BE2C (cell line): ENCODE measurements at places on chromosomes 5 and 9.

DNA sequence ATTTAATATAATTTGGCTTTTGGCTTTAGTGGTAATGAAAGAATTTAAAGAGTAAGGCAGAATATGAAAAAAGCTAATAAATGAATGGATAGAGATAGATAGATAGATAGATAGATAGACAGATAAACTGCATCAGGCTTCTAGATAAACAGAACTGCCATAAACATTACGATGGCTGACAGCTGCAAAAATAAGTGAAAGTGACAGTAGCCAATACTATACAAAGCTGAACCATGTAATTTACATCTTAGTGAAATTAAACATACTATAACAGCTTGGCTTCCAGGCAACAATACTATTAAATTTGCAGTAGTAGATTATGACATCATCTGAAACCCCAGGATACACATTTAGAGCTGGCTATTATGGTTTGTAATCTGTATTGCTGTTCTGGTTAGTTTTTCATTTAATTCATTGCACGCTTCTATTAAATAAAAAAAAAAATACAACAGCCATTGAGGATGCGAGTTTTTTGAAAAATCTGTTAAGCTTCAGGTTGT lies 1354.8 kb downstream of the PTPRD start:
- no peak for DNase-seq

DNA sequence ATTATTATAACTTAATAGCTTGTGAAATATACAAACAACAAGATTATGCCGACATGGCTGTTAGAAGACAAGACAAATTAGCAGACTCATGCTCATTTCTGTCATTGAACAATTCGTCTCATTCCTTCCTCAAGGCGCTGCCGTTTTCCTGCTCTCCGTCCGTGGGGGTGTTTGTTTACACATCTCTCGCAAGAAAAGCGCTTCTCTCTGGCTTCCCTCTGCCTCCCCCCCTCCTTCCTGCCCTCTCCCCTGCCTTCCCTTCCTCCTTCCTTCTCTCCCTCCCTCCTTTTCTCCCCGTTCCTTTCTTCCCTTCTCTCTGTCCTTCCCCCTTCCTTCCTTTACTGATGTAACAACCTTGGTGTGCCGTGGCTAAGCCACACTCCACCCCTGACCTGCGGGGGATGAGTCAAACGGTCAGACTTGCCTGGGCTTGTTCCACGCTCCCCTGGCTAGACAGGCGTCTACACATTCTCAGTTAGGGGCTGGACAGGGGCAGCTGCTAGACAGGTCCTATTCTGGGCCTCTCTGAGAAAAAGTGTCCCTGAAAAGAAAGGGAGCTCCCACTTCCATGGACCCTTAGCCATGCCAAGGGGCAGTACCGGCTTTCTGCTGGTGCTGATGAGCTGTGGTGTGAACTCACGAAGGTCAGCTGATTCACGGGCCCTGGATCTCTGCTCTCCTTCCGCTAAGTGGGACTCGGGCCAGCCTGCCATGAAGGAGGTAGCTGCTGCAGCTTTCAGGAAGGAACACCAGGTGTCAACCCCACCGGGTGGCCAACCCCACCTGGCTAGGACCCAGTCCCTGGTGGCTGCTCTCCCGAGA lies 32.0 kb upstream of the SPTLC1 start:
- no peak for DNase-seq

DNA sequence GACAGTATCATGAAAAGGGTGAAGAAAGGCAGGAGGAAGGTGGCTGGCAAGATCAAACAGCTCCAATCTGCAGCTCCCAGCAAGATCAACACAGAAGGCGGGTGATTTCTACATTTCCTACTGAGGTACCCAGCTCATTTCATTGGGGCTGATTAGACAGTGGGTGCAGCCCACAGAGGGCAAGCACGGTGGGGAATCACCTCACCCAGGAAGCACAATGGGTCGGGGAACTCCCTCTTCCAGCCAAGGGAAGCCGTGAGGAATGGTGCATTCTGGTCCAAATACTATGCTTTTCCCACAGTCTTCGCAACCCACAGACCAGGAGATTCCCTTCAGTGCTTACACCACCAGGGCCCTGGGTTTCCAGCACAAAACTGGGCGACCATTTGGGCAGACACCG lies 66.8 kb downstream of the CAMSAP1 start:
- DNase-seq: no peak

GRCh38 chr9:137286975-137287383 lies 9.5 kb downstream of the TOR4A start:
- DNase-seq: peak; percentile 77

GRCh38 chr9:86486891-86487837 lies 133.0 kb upstream of the TUT7 start:
- DNase-seq: no peak

DNA sequence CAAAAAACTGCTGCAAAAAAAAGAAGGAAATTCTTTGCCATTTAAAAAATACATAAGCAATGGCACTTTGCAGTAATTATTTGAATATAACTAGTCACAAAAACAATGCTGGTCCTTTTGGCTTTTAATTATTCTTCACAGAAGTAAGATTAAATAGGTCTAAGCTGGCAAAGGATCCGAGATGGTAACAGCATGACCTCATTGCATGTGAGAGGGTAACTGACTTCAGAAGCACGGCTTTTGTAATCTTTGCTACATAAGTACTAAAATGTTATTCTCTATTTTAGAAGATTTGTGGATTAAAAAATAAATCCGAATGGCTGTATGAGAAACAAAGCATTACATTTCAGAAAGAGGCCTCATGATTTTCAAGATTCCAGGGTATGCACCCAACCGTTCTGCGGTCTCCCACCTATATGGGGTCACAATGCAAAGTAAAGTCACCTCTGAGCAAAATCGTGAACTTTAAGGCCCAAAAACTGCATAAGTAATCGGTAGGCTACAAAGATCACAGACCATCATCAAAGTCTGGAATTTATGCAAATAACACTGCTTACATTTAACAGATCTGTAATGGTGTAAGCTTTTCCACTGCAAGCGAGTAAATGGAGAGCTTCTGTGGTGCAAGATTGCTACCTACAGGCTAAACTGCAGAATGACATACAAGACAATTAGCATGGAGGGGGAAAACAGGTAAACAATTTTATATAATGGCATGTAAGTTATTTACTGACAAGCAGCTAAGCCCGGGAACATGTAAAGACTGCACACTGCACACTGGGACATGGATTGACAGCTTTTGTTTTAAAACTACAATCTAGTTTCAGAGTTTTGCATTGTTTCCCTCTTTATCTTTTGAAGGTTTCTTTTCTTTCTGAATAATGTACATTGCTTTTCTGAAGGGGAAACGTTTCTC lies 231.6 kb downstream of the SLF1 start:
- peak; percentile 45 for DNase-seq

DNA sequence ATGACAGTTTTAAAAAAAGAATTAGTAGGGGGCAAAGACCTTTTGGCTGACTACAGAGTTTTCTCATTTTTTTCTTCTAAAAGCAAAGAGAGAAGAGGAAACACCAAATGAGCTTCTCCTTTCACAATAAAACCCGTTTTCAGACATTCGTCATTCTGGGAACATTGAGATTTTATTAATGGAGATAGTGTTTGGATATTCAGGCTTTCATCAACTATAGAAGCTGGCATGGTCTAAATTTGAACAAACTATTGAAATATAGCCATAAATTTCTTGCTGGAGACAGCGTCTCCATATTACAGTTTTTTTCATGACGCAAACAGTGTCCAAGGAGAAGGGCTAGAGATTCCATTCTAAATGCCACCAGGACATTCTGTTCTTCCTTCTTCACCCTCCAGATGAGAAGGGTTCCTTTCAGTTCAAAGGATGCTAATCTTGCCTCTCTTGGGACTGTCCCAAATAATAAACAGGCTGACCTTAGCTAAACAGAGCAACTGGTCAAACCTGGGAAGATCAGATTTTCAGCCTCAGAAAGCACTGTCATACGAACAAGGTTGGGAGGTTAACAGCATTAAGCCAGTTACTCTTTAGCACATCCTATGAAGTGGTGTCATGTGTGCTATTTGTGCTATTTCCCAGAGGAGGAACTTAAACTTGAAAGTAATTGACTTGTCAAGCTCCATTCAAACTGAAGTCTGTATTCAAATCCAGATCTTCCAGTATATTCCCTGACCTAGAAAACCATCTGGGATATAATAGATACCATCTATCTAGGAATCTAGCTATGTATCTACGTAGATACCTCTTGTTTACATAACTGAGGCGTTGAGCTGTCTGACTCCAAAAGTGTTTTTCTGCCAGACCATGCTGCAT lies 125.6 kb downstream of the LPAR1 start:
- no peak for DNase-seq

- DNase-seq: no peak
These were observed 3.4 kb downstream of the DPH7 start for GRCh38 chr9:137575364-137575715.

GRCh38 chr5:32942225-32942989 lies 231.3 kb downstream of the NPR3 start:
- DNase-seq: peak; percentile 25

GRCh38 chr9:114249424-114250234 lies 73.3 kb upstream of the ORM1 start:
- DNase-seq: no peak

- no peak for DNase-seq
These were observed 10.8 kb downstream of the FBXO38 start for GRCh38 chr5:148394587-148395019.

DNA sequence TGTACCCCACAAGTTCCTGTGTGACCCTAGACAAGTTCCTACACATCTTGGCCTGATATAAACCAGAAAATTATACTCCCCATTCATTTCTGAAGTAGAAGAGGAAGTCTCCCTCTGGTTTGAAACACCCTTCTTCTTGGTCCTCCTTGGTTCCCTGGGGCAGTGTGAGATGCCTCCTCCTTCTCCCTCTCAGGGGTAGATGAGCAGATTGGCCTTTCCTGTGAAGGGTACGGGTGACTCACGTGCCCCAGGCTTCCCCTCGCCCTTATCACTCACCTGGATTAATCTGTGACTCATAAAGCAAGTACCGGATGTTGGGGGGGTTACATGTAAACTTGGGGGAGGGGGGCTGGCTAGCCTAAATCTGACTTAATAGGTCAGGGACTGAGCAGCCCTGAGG lies 11.1 kb upstream of the AQP3 start:
- no peak for DNase-seq

DNA sequence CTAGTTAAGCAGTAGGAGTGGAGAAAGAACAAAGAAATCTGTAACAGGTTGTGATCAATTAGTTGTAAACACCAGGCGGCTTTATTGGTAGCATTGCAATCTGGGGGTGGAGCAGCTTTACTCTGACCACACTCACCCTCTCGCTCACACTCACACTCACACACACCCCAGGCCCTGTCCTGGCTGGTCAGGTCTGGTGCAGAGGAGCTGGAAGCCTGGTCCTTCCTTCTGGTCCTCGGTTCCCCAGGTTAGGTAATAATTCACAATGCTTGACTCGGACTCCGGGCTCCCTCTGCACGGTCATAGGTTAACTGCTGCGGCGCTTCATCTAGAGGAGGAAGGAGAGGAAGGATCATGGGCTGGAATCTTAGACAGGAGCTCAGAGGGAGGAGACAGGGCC lies 1.6 kb downstream of the CCL19 start:
- DNase-seq: no peak

DNA sequence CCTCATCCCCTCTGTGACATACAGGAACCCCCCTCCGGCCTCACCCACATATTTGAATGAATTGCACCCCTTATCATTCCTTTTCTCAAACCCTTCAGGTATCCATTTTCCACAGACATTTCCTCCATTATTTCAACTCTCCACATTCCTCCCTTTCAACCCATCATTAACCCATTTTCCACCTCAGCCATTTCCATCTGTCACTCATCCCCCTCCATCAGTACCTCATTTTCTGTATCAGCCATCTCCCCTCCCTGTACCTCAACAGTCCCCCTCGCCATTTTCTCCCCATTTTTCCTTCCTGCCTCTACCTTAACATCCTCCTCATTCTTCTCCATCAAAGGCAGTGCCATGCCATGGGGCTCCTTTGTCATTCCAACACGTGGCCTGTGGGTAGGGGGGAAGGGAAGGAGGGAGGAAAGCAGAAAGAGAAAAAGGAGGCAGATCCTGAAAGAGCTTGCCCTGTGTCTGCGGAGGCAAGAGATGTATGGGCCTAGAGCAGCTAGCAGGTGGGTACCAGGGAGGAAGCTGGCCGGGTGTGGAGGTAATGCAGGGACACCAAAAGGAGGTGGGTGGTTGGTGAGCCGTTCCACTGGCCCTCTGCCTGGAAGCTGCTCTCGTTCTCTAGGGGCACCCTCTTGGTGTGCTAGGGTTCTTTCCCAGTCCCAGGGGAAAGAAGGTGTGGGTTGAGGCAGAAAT lies 1.5 kb downstream of the DNAJB5 start:
- DNase-seq: no peak

GRCh38 chr9:131606896-131607567 lies 61.7 kb downstream of the PRRT1B start:
- no peak for DNase-seq

- DNase-seq: no peak
These were observed 13.5 kb downstream of the TMC1 start for GRCh38 chr9:72534931-72535330.

GRCh38 chr9:127897193-127897692 lies 2.2 kb downstream of the ST6GALNAC6 start:
- DNase-seq: peak; percentile 88

DNA sequence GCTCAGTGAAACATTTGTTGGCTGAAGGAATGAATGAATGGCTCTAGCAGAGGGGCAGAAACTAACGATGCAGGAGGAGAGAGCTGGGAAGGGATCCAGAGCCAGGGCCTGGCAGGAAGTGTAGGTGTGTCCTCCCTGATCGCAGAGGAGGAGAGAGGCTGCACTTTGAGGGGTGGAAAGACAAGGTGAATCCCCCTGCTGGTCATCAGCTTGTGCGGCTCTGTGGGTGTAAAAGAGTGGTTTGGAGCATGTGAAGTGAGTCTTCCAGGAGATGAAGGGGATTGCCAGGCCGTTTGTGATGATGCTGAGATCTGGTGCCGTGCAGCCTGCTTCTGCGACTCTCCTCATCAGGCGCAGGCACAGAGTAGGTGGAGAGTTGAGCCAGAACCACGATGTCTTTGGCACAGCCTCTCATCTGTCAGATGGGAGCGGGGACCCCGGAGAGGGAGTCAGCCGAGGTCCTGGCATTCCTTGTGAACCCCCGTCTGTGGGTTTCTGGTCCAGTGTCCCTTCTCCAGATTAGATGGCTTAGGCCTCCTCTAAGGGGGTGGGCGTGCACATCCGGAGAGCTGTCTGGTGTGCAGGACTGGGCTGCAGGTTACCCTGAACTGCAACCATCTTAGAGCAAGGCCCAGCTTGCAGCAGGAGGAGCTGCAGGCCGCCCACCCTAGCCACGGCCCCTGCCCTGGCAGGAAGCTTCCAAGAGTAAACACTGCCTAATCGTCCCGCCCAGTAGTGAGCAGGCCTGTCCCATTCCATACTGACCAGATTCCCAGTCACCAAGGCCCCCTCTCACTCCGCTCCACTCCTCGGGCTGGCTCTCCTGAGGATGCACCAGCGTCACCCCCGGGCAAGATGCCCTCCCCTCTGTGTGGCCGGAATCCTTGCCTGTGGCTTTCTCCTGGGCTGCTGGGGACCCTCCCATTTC lies at the start of gene ADAMTS13:
Gene ADAMTS13, plus strand, starts transcription at position 753 of the 928 bp plus-strand sequence. Its CDS starts 77 bp downstream, at position 830.
- DNase-seq: peak; percentile 54
